Activated CD8-positive, alpha-beta T cell treated with anti-CD3 and anti-CD28 coated beads for 36 hours (primary cell): ENCODE measurements at places on chromosomes 1 and 21.

- no peaks in the 10 kb centered on the region for H3K27me3 ChIP-seq
- no peak overlapping the region for H3K27ac ChIP-seq
Measured at GRCh38 chr1:246181241-246181640, 325.8 kb downstream of the SMYD3 start.

DNA sequence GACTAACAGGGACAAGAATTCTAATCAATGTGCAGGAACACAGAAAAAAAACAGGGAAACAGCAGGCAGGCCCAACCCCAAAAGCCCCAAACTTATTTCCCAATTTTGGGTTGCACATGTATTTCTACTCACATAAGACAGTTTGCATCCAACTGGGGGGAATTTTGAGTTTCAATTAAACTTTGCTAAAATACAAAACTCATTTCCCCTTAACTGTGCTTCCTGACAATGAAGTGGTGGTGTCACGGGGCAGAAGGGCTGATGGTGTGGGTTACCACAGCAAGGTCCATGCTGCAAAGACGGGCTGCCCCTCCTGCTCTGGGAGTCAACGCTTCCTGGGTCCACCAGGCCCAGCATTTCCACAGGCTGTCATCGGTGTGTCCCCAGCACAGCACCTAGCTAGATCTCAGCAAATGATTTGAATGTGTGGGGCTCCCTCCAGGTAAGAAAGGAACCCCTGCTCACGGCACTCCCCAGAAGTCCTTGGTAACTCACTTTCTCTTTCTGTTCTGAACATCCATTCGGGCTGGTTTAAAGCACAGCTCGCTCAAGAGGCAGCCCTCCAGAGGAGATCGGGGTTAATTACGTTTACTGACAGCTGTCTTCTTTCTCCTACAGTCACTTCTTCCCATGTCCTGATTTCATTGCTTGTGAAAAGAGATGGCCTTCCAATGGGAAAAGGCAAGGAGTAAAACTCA lies 27.4 kb downstream of the HIVEP3 start:
- H3K36me3 ChIP-seq: no peaks in the 10 kb centered on the region
- H3K4me3 ChIP-seq: peak overlapping the region; percentile 84
- H3K27ac ChIP-seq: peak overlapping the region; percentile 92

DNA sequence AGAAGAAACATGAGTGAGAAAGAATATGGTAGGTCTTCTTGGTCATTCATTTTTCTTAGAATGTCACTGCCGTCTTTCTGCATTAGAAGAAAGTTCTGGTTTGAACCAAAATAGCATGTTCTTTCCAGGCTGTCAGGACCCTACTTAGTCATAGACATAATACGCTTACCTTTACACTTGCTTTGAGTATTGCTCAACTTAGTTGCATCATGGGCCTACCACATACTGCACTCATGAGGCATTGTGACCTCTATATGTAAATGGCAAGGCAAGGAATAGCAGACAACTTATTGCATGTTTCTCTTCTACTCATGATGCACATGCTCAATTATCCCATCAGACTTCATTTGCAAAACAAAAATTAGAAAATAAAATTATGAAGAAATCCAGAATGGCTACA lies 415.0 kb downstream of the HLX start:
- H3K36me3 ChIP-seq: no peaks in the 10 kb centered on the region
- H3K4me3 ChIP-seq: no peak overlapping the region
- H3K27me3 ChIP-seq: peaks cover 3% of the 10 kb centered on the region

GRCh38 chr1:8706995-8707396 lies 110.4 kb downstream of the RERE start:
- peaks cover 5% of the 10 kb centered on the region for H3K36me3 ChIP-seq
- peaks cover 14% of the 10 kb centered on the region for H3K4me1 ChIP-seq
- no peak overlapping the region for H3K27ac ChIP-seq

DNA sequence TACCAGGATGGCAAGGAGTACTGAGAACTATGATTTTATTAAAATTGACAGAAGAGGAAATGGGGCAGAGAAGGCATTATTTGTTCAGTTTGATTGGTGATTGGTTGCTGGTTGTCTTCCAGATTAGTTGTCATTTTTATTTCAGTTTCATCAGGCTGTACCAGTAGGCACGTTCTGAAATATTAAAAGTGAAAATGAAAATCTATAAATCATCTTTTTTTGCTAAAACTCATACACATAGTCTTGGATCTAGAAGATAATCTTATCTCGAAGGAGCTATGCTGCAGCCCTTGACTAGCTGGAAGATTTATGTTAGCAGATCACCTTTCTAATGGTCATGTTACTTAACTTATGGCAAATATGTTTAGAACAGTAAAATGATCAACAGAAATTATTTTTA lies 29.0 kb downstream of the NEK7 start:
- H3K4me3 ChIP-seq: peak overlapping the region; percentile 65
- H3K27ac ChIP-seq: peak overlapping the region; percentile 88
- peaks cover 82% of the 10 kb centered on the region for H3K4me1 ChIP-seq
- H3K36me3 ChIP-seq: peaks cover 6% of the 10 kb centered on the region

GRCh38 chr1:242784084-242784483 lies 259.6 kb upstream of the PLD5 start:
- H3K4me1 ChIP-seq: no peaks in the 10 kb centered on the region
- H3K27ac ChIP-seq: no peak overlapping the region
- DNase-seq: no peak
- H3K36me3 ChIP-seq: no peaks in the 10 kb centered on the region

- no peak for DNase-seq
- no peak overlapping the region for H3K4me3 ChIP-seq
- H3K36me3 ChIP-seq: no peaks in the 10 kb centered on the region
- H3K27ac ChIP-seq: no peak overlapping the region
Measured at GRCh38 chr1:207025146-207025880, 7.2 kb downstream of the C1orf116 start.

DNA sequence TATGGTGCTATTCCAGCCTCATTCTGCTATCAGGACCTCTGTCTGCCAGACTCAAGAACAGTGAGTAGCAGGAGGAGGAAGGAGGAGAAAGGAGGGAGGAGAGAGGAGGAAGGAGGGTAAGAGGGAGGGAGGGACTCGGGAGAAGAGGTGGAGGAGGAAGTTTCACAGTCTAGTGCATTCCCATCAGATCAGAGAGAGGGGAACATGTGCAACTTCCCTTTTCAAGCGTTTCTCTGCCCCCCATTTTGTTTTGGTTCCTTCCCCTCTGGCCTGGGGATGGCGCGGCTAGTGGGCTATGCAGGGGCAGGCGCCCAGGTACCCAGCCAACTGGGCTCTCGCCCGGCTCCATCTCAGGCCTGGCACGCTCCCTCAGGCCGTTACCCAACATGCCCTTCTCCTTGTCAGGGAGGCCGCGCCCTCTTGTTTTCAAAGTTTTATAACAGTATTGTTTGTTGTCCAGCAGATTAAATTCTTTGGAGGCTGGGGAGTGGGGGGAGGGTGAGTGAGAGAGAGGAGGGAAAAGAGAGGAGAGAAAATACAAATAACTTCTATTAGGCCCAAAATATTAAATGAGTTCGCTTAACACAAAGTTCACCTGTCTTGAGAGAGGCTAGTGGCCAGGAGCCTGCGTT lies 56.0 kb downstream of the CD46 start:
- peaks cover 44% of the 10 kb centered on the region for H3K4me1 ChIP-seq
- H3K27ac ChIP-seq: peak overlapping the region; percentile 80
- H3K27me3 ChIP-seq: no peaks in the 10 kb centered on the region
- H3K36me3 ChIP-seq: peaks cover 16% of the 10 kb centered on the region
- DNase-seq: no peak

GRCh38 chr21:32182449-32182848 lies 96.4 kb downstream of the MIS18A start:
- no peaks in the 10 kb centered on the region for H3K36me3 ChIP-seq
- peaks cover 3% of the 10 kb centered on the region for H3K27me3 ChIP-seq
- H3K27ac ChIP-seq: no peak overlapping the region
- no peak overlapping the region for H3K4me3 ChIP-seq
- H3K4me1 ChIP-seq: no peaks in the 10 kb centered on the region

GRCh38 chr1:91725989-91726721 lies 159.8 kb downstream of the TGFBR3 start:
- no peak for DNase-seq
- H3K36me3 ChIP-seq: peaks cover 8% of the 10 kb centered on the region
- H3K4me3 ChIP-seq: no peak overlapping the region
- H3K27ac ChIP-seq: no peak overlapping the region
- H3K27me3 ChIP-seq: no peaks in the 10 kb centered on the region
